GOT3 (cell line): ENCODE measurements at places on chromosomes 4 and X.

- no peak for DNase-seq
These were observed 424 bp downstream of the SATL1 start for GRCh38 chrX:85243155-85243554.

- no peak for DNase-seq
These were observed 1418.7 kb downstream of the FSTL5 start for GRCh38 chr4:160745126-160745525.

GRCh38 chrX:45765767-45766166 is 565.1 kb upstream of the DIPK2B start:
- no peak for DNase-seq

DNA sequence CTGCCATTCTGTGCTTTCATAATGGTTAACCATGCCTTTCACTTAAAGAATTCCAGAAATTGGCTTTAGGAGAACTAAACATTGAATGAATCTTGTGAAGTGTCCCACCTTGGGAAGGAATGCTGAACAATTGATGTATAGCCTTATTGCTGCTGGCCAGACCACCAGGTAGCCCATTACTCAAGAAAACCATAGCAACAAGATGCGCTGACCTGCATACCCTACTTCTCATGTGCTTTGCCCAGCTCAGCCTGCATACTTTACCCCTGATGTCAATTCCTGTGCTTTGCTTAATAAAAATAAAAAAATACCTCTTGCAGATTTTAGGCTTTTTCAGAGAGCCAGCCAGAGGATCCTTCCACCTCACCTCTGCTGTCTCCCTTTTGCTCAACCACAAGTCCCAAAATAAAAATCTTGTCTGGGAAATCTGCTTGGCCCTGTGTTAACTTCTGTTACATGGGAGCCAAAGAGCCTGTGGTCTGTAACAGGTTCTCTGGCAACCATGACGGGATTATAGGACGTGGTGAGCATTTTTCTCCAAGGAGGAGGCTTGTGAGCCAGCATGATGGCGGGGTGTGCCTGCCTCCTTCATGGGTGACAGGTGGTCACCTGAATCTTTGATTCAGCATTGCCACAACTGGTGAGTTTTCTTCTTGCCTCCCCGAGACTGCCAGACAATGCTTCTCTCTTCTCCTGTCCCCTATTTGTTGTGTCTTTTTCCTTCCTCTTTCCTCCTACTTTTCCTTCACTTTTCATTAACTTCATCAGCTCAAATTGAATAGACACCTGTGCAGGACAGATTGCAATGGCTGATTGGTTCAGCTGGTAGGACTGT is 106.8 kb downstream of the ARSJ start:
- DNase-seq, result no peak

DNA sequence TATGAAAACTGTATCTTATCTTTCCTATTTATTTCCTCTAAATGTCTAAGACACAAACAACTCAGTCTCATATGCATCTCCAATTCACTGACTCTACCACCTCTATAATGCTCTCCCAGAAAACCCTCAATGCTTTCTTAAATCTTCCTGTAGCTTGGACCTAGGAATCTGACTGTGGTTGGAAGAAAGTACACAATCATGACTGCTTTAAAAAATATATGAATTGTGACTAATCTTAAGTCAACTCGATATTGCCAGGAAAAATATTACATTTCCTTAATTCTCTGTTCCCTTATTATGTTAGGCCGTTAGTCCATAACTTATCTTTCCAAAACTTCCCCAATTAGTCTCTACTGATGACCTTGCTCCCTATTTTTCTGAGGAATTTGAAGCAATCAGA is 87.0 kb downstream of the SPCS3 start:
- no peak for DNase-seq

- no peak for DNase-seq
These were observed 130.1 kb downstream of the PDE5A start for GRCh38 chr4:119498527-119498926.

GRCh38 chr4:150573534-150573933 is 8.4 kb upstream of the MAB21L2 start:
- DNase-seq, result no peak

DNA sequence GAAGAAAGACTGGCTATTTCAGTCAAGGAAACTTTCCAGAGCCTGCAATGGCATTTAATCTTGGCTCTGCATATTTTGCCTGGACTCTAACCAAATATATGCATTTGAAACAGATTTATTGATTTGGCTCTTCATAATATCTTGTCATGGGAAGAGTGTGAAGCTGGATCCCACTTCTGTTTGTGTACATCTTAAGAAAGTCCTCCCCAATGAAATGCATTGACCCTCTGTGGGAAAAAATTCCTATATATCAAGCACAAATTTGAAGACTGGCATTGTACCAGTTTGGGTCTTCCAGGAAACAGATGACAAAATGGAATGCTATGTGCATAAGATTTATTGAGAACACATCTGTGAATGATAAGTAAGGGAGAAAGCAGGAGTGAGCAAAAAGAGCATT is 897.3 kb upstream of the TENM3 start:
- no peak for DNase-seq

GRCh38 chr4:71186566-71187403 is 152.0 kb upstream of the SLC4A4 start:
- peak; percentile 17 for DNase-seq

GRCh38 chrX:124001581-124001980 is 40.1 kb downstream of the STAG2 start:
- DNase-seq, result no peak

DNA sequence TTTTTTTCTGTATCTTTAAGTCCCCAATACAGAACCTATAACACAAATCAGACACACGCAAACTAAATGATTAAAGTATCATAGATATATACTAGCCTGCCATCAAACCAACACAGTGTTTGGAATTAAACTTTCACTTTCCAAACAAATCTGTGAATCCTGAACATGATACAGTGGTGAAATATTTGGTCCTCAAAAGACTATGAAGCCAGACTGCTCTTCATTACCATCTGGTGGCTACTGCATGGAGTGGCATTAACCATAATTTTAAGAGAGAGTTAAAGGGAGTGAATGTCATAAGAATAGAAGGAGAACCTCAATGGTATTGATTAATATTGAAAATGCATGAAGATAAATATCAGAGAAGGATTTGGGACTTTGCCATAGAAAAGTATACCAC is 9.2 kb upstream of the GABRA4 start:
- DNase-seq, result no peak

DNA sequence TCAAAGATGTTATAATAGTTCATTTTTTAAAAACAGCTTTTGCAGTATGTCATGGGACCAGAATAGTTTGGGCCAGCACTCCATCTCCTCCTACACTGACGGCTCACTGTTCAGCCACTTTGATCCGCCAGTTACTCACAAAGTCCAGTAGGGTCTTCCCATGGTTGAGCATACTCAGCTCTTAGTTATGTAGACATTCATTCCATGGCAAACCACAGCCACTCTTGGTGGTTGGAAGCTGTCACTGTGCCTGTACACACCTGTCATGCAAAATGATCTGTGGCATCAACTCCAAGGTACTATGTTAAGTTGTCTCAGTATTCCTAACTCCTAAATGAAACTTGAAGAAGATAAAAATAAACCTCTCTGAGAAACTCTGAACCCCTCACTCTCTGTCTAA is 127.2 kb downstream of the NR3C2 start:
- DNase-seq, result no peak

DNA sequence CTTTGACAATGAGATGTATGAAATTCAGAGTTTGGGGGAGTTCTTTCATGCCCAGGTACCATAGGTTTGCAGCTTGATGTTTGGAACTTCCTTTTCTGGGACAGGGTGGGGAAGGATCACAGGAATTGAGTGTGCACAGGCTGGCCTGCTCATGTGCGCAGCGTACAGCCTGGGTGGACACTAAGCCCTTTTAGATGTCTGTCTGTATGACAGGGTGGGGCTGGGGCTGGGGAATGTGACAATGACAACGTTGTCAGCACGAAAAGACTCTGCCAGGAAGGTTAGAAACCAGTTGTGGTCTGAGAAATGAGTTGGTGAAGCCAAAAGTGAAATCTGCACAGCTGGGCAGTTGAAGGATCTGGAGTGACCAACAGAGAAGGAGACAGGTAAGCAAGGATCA is 47.4 kb downstream of the WWC2 start:
- no peak for DNase-seq

DNA sequence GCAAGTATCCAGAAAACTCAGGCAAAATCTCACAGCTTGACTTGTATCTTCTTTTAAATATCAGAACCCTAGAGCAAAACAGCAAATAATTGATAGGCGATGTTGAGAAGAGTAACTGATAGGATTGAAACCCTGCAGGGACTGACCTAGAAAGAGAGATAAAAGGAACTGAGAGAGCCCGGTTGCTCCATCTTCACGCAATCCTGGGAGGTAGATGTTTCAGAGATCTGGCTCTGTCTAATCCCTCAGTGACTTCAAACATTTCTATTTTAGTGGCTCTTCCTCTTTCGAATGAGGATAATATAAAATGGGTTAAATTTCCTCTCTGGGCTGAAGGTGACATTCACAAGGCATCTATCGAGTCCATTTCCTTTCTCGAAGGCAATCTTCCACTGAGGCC is 39.3 kb upstream of the RPL34 start:
- no peak for DNase-seq

GRCh38 chr4:70239884-70240591 is 2.4 kb upstream of the CSN3 start:
- no peak for DNase-seq

DNA sequence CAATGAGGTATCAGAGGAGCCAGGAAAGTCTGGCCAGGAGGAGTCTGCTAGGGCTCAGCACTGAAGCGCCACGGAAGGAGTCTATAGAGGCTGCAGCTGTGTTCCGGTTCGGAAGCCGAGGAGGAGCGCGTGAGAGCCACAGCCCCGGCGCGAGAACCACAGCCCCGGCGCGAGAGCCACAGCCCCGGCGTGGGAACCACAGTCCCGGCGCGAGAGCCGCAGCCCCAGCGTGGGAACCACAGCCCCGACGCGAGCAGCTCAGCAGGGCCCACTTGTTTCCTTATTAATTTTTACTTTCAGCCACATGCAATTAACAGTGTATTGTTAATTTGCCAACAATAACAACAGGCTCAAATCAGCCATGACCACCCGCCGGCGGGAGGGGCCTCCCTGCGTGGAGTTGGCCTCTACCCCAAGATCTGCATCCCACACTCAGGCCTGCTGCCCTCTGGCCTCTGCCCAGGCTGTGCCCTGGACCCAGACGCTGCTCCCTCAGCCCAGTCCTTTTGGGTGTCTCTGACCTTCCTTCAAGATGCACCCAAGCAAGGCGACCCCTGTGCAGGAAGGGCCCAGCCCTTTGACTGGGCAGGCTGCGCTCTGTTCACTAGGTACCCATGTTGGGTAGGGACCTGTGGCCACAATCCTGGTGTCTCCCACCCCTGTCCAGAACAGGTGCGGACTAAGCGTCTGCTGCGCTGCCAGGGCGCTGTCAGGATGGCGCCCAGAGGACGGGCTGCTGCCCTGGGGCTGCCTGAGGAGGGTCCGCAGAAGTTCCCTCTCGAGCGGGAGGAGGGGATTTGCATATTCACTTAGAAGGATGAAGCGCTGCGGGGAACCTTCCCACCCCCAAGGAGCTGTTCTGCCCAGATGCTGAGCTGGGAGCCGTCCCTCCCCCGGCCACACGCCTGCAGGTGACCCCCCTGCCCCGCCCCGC is 113.8 kb downstream of the ADRA2C start:
- DNase-seq, result no peak

GRCh38 chrX:124426288-124427169 is 80.2 kb downstream of the SH2D1A start:
- DNase-seq, result no peak

GRCh38 chrX:96752781-96753180 is 68.1 kb downstream of the DIAPH2 start:
- no peak for DNase-seq

DNA sequence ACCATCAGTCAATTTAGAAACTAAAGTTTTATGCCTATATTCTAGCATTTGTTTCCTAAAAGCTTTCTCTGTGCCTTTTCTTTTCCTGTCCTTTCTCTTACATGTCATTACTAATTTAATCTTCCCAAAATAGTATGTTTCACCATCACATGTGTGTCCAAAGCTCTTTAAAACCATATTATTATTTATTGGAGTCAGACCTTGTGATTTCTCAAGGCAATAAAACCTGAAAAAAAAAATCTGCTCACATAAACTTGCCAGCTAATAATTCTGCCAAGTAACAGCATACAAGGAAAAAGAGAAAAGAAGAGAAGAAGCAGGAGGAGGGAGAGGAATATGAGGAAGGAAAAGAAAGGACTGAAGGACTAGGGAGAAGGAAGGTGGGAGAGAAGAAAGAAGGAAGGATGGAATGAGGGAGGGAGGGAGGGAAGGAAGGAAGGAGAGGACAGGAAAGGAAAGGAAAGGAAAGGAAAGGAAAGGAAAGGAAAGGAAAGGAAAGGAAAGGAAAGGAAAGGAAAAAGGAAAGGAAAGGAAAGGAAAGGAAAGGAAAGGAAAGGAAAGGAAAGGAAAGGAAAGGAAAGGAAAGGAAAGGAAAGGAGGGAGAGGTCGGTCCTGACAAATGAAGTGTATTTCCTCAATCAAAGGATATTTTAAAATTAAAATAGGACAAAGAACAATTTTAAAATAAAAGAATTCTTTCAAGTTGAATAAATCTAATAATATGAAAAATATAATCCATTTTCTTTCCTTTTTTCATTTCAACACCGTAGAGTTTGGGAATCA is 57.4 kb downstream of the ANTXR2 start:
- no peak for DNase-seq

DNA sequence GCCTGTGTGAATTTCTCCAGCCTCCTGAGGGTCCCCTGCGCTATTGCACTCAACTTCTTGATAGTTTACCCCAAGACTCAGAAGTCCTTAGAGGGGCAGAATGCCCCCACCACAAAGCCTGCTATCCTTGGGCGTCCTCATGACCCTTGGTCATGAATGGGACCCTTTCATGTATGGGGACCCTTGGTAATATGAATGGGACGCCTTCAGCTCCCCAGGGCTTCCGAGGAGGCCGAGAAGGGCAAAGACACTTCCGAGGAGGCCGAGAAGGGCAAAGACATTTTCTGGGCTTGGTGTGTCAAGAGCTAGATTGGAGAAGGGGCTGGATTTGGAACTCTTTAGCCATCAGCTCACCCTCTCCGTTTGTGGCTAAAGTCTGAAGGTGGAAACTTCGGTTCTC is 8.6 kb downstream of the SHOX start:
- DNase-seq, result no peak

GRCh38 chrX:88170553-88170952 is 576.5 kb upstream of the CPXCR1 start:
- no peak for DNase-seq

DNA sequence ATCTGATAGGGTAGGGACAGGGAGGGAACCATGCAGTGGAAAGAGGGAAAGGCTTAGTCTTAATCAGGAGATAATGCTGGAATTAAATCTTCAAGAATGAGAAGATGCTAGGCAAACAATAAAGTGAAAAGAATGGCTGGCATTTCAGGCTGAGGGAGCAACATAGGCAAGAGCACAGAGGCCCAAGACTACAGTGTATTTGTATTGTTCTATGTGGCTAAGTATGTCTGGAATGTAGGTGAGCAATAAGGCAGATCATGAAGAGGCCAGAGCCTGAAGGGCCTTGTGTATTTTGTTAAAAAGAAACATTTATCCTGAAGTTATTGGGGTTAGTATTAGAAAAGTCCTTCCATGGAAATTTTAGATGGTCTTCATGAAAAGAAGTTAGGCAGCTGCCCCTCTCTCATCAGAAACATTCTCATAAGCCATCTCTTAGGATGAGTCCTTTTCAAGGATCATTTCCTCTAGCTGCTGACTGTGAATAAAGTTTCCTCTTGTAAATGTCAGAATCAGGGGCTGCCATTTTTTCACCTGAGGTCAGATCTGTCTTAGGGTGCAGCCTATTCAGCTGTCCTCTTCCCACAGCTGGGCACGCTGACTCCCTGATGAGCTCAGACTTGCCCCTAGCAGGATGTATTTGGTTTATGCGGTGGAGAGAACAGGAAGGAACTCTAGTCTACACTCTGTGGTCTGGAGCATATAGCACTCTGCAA is 46.3 kb downstream of the ATP10D start:
- DNase-seq, result no peak

GRCh38 chrX:30153175-30153880 is 62.0 kb upstream of the MAGEB2 start:
- no peak for DNase-seq
